ENCODE measurements at places on chromosomes 5 and 9. TPM values are rescaled to one million over a fixed set of nuclear protein-coding genes. Genes with fewer than 3 reads are reported as not detected.

The IL13 gene
- 32.6 TPM for total RNA-seq

The SHOC1 gene
- total RNA-seq, result not detected

The NDFIP1 gene
- total RNA-seq, result 58.2 TPM

The FAT2 gene
- not detected for total RNA-seq

The TMEM252 gene
- not detected for total RNA-seq

The ROPN1L gene
- 3.7 TPM for total RNA-seq

The GAS1 gene
- total RNA-seq, result 0.30 TPM

The LHFPL2 gene
- total RNA-seq, result not detected

The IL9 gene
- total RNA-seq, result not detected

The SHC3 gene
- not detected for total RNA-seq

The MYMK gene
- not detected for total RNA-seq

The NTRK2 gene
- total RNA-seq, result 0.34 TPM

The TMEFF1 gene
- total RNA-seq, result 0.27 TPM

The IL7R gene
- total RNA-seq, result 132 TPM

The COL23A1 gene
- 0.09 TPM for total RNA-seq

The KIF2A gene
- 177 TPM for total RNA-seq

The ARL14EPL gene
- total RNA-seq, result not detected

The ST8SIA4 gene
- 73.8 TPM for total RNA-seq

The VCAN gene
- total RNA-seq, result not detected

The PAPPA gene
- not detected for total RNA-seq

The ALDOB gene
- total RNA-seq, result not detected

The CLINT1 gene
- total RNA-seq, result 109 TPM

The FRMPD1 gene
- total RNA-seq, result not detected

The SSNA1 gene
- total RNA-seq, result 88.3 TPM

The SPATA31C1 gene
- not detected for total RNA-seq

The SH3PXD2B gene
- 0.14 TPM for total RNA-seq

The PPP3R2 gene
- total RNA-seq, result not detected

The ELAVL2 gene
- not detected for total RNA-seq

The CDHR2 gene
- 1.7 TPM for total RNA-seq

The ALDH1A1 gene
- not detected for total RNA-seq

The SYK gene
- 0.45 TPM for total RNA-seq

The SLC45A2 gene
- 0.14 TPM for total RNA-seq

The CCDC183 gene
- total RNA-seq, result 0.55 TPM

The HAPLN1 gene
- not detected for total RNA-seq

The DNAJC21 gene
- total RNA-seq, result 52.0 TPM
